Eye (tissue), 1 donor: ENCODE measurements at places on chromosomes 2 and 18.

- no peak for DNase-seq
These were observed 58.7 kb downstream of the CD226 start for GRCh38 chr18:69889009-69889408.

- DNase-seq, result no peak
These were observed 60.1 kb upstream of the TNFRSF11A start for GRCh38 chr18:62264984-62265383.

DNA sequence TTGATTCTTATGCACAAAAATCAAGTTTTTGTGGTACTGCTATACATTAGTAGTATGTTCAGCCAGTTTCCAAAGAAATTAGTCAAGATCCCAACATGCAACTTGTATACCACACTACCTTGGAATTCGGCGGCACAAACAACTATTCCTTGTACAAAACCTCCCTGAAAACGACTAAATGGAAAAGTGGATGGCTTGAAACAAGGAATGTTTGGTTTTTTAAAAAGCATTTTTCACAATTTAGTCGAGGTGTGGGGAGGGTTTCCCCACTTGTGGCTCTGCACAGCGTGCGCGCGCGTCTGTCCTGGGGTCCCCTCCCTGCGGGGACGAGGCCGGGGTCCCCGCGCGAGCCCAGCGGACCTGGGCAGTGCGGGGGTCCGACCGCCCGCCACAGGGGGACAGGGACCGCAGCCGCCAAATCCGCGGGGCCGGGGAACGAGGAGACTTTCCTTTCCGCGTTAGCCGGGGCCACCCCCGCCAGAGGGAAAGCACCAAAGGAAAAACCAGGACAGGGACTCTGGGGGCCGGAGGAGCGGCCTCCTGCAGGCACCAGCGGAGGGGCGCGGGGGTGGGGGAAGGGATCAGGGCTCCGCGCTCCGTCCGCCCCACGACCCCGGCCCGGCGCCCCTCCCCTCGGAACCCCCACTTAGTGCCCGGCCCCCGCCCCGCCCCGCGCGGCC is 534 bp upstream of the SOCS6 start:
- DNase-seq, result peak; percentile 81

DNA sequence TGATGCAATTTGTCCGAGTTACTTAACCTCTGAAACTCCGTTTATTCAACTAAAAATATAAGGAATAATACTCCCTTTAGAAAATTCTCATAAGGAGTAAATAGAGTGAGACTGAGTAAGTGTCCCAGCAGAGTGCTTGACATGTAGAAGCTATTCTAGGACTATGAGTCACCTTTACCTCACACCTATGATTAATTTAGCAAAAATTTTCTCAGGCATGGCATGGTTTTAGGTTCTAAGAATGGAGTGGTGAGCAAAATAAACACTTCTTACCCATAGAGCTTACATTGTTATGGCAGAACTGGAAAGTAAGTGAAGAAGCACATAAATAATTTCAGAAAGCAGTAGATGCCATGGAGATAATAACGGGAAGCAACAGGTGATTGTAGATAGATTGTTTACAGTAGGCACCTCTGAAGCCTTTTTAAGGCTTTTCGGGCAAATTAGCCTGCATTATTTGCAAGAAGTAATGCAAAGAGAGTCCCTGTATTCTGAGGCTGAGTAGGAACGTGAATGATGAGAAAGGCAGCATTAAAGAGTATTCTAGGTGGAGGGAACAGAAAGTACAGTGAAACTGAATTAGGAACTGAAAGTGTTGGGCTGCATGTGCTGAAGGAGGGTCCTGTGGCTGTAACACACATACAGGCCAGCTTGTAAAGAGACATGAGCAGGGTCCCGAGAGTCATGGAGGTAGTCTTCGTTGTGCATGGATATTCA is 209.2 kb downstream of the ZNF407 start:
- DNase-seq, result no peak

- no peak for DNase-seq
These were observed 72.2 kb downstream of the ACVR1 start for GRCh38 chr2:157803952-157804351.

- DNase-seq, result peak; percentile 92
These were observed 790 bp upstream of the ACAA2 start for GRCh38 chr18:49814147-49814499.

DNA sequence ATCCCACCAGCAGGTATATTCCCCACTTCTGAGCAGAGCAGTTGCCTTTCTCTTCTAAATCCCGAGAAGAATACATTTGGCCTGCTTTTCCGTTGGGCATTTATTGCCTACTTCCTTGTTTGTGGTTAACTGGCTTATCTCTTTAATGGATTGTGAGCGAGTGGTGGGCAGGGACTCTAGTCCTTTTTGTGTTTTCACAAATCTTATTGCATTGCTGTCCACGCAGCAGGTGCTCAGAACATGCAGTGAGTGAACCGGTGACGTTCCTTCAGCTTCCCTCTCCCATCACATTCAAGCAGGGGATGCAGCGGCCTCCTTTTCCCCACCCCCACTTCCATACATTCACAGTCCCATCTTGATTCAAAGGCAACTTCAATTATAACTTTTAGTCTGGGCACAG is 28.9 kb upstream of the GAREM2 start:
- no peak for DNase-seq

DNA sequence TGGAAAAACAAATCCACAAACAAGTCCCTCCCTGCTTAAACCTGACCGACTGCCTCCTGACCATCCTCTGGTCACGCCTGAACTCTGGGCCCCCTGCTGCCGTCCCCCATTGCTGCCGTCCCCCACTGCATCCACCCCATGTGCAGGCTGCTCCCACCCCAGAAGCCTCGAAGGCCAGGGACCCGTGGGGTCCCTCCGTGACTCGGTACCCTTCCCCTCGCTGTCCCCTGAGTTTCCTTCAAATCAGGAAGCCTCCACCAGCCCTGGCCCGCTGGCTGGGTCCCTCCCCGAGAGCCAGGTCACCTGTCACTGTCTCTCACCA is 17.9 kb upstream of the AGXT start:
- no peak for DNase-seq

- peak; percentile 85 for DNase-seq
These were observed 258.3 kb downstream of the SS18 start for GRCh38 chr18:25832001-25832604.

DNA sequence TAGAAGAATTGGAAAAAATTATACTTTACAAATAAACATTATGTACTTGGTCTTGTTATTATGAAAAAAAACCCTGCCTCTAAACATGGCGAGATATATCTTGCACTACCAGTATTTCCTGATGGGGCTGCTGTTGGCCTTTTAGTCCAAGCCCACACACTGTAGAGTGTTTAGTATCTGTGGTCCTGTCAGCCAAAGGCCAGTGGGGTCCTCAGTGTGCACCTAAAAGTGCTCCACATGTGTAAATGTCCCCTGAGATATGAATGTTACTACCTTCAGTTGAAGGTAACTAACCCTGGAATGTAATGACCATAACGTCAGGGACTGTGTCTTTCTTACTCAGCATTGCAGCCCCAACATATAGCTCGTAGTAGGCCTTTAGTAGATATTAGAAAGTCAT is 71.1 kb upstream of the HK2 start:
- no peak for DNase-seq

DNA sequence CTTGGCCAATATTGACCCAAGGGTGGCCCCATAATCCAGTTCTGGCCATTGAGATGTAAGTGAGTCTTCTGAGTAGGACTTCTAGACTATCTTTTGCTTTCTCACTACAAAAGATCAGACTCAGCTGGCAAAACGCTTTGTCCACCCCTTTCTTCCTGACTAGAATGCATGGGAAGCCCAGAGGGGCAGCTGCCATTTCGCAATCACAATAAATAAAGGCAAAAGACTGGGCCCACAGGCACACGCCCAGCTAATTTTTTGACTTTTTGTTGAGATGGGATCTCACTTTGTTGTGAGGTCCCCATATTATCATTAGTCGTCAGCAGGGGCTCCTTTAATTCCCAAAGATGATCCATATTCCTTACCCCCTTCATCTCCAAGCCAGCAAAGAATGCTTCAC is 41.1 kb upstream of the SGPP2 start:
- DNase-seq, result no peak

DNA sequence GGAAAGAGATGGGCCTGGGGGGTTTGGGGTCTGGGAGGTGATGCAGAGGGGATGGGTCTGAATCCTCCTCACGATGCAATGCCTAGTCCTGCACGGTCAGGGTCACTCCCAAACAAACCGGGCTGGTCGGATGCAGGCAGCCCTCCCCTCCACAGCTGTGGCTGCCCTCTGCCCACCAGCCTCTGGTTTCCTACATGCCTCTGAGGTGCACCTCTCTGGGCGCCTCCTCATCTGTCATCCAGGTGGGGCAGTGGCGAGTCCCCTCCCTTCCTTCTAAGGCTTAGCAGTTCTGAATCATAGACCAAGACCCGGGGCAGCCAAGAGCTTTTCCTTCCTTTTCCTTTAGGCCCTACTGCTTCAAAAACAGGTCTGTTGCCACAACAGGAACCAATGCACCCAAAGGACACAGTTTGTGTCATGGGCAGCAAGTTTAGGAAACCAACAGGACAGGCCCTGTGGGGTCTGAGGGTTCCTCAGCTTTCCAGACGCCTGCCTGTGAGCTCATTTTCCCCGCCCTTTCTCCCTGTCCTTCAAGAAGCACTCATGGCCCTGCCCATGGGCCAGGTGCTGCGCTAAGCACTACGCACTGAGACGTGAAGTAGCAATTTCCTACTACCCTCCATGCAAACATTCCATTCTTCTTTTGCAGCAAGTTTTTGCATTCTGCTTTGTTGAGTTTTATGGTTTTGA is 6.5 kb upstream of the MAL start:
- no peak for DNase-seq

- no peak for DNase-seq
These were observed 85.4 kb downstream of the ITGB1BP1 start for GRCh38 chr2:9337901-9338300.

DNA sequence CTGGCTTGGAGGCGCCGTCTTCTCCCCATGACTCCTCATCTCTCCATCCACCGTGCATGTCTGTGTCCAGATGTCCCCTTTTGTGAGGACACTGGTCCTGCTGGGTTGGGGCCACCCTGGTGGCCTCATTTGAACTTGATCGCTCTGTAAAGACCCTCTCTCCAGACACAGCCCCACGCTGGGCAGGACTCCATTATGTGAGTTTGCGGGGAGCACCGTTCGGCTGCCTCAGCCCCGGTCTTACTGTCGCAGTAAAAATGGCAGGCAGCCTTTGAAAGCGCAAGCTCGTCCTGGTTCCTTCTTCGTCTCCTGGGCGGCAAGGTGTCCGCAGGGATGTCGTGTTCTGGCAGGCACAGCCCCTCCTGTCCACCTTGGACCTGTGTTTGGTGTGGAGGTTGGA is 17.7 kb downstream of the NFATC1 start:
- no peak for DNase-seq

DNA sequence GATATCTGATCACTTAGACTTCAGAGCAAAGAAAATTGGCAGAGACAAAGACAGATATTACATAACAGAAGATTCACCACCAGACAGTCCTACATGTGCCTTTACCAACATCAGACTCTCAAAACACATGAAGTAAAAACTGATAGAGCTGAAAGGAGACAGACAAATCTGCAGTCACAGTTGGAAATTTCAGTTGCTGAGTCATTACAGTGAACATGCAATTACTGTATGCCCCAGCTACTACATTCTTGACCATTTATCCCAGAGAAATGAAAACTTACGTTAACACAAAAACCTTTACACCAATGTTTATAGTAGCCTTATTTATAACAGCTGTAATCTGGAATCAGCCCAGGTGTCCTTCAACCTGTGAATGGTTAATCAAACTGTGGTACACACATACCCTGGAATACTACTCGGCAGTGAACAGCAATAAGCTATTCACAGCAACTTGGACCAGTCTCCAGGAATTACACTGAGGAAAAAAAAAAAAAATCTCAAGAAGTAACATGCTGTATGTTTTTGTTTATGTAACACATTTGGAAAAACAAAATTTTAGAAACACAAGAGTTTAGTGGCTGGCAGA is 7.5 kb upstream of the SCLY start:
- DNase-seq, result no peak

- no peak for DNase-seq
These were observed 28.6 kb downstream of the BOD1L2 start for GRCh38 chr18:57175532-57175931.

GRCh38 chr2:231290321-231291015 is 92.0 kb downstream of the ARMC9 start:
- peak; percentile 28 for DNase-seq

DNA sequence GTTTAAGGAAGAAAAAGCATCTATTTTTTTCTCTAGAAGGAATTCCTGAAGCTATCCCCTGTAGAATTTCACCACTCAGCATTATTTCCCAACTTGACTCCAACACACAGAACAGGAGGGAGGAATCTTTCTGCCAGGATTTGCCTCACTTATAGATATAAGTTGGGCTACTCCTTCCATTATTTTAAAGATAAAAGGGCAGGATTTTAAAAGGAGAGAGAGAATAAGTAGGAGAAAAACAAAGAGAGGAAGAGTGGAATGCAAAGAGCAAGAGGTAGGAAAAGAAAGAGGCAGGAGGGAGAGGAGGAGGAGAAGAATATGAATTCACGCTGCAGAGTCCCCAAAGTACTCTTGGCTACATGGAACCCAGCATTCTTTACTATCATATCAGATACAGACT is 182.5 kb downstream of the TCF4 start:
- no peak for DNase-seq

- DNase-seq, result peak; percentile 11
These were observed 68.3 kb upstream of the FAM110C start for GRCh38 chr2:114616-115015.

DNA sequence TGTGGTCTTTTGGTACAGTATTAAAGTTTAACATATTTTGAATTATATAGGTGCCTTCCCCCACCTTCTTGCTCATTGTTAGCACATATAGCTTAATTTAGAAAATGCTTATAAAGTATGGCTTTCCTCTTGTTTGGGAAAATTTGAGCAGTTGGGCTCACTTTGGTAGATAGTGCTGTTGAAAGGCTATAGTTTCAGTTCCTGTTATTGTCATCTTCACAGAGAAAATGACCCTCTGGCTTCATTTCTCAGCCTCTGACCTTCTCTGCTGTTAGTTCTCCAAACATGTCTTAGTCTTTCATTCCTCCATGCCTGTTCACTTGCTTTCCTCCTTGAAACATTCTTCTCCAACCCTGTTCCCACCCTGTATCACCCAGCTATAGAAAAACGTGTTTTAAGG is 200.6 kb downstream of the WDR7 start:
- DNase-seq, result no peak

GRCh38 chr2:239723486-239724193 is 301.5 kb downstream of the NDUFA10 start:
- no peak for DNase-seq

DNA sequence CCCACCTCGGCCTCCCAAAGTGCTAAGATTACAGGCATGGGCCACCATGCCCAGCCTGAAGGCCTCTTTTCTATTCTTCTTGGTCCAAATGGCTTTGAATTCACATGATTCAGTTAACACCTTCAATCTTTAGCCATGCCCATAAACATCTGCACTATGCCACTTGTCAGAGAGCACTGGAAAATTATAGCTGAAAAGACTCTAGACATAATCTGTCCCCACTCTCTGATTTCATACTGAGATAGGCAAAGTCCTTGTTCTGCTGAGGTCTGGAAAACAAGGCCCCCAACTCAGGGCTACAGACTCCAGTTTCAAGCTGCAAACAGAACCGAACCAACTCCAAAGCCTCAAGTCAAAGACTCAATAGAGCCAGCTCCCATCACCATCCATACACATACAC is 170.7 kb downstream of the ANTXR1 start:
- no peak for DNase-seq
